Bronchial epithelial cell (primary cell): ENCODE measurements at places on chromosomes 2 and 18.
A peak's percentile ranks its signal among the peaks of the same experiment; 100 is the strongest.

DNA sequence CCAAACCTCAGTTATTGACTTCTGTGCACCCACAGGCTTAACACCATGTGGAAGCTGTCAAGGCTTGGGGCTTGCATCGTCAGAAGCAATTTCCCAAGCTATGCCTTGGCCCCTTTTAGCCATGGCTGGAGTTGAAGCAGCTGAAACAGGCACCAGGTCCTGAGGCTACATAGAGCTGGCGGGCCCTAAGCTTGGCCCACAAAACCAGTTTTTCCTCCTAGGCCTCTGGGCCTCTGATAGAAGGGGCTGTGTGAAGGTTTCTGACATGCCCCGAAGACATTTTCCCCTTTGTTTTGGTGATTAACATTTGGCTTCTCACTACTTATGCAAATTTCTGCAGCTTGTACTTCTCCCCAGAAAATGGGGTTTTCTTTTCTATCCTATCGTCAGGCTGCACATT lies 9.1 kb upstream of the TMX3 start:
- DNase-seq, result no peak

- DNase-seq, result peak; percentile 20
Observed at GRCh38 chr18:60809937-60810336, 437.4 kb upstream of the MC4R start.

GRCh38 chr2:15841776-15842560 lies 98.4 kb upstream of the MYCN start:
- DNase-seq, result peak; percentile 66

DNA sequence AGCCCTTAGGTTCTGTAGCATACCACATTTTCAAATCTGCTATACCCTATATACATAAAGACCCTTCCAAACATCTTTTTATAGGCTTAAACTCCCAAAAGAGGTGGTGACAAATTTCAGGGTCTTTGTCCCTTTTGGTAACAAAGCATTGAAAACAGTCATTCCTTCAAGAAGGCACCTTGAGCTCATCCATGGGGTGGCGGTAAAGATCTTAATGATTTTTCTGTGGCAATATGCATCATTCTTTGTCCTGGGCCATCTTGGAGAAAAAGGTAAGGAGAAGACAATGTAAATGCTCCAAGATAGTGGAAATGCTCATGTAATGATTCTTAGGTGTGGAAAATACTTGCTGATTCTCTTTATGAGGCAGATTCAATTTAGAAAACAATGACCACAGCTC lies 890.5 kb downstream of the CNTNAP5 start:
- no peak for DNase-seq

DNA sequence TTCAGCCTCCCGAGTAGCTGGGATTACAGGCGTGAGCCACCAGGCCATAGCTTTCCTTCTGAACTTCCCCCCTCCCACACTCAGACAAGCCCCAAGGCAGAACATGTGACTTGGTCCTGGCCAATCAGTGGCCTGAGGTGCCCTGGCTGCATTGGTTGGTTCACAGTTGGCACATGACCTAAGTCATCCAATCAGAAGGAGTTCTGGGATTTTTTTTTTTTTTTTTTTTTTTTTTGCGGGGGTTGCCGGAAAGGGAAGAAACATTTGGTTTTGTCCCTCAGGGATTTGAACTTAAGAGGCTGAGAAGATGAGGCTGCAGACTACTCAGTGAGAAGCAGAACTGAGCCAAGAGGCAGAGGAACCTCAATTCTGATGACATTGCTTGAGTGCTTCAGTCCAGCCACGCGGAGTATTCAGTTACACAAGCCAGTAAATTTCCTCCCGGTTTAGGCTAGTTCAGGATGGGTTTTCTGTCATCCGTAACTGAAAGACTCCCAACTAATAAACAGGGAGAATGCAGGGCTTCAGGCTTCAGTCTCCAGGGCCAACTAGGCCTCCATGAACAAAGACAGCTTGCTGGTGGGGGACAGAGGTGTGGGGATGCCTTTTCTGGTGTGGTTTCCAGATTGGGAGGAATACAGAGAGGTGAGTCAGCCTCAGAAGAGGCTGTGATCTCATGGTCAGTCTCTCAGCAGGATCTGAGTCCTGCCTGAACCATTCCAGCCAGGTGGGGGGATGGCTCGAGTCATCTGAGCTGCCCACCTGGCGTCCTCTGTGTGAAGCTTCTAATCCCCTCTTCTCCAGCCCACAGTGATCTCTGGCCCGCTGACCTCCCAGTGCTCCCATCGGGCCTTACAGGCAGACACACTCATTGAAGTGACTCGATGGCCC lies 9.2 kb downstream of the PTMA start:
- peak; percentile 57 for DNase-seq
